ENCODE measurements at places on chromosomes 12 and 14.

DNA sequence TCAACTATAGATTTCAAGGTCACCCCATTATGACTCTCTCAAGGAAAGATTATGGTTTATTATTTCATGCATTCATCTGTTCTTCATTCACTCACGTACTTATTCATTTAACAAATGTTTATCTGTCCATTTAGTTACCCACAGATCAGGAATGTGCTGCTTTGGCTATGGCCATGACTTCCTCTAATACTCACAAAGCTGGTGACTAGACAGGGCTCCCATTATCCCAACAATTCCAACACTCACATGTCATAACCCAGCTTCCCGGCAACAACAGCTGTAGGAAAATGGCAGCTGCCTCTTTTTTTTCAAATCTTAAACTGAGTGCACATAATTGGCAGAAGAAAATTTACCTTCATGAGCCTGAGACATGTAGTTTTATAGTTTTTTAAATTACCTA lies 190.8 kb upstream of the CCDC196 start:
- no peak for DNase-seq

DNA sequence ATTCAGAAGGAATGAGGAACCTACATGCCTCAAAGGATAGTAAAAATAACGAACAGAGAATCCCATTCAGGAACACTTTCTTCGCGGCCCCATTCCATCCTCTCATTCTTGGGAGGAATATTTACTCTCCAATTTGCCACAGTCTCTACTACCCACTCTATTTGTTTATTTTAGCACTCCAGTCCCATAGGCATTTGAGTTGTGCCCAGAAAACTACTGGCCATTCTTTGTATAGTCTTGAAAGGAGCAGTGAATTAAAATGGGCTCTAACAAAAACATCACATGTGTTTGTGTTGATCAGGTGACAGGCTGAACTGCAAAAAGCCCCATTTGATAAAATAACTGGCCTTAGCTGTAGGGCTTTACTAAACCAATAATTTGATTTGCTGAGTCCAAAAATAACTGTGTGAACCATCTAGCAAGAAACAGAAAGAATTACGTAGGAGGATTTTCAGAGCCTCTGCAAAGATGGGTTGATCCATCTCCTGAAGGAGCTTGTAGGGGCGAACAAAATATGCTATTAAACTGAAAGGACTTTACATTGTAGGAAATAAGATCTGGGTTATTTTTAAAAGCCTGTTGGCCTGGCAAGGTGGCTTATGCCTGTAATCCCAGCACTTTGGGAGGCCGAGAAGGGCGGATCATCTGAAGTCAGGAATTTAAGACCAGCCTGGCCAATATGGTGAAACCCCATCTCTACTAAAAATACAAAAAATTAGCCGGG lies 142.3 kb upstream of the CPNE8 start:
- DNase-seq = peak; percentile 71

- no peak for DNase-seq
These were observed 28.1 kb downstream of the BCL7A start for GRCh38 chr12:122049827-122050226.

GRCh38 chr14:68695326-68695768 lies 97.5 kb downstream of the ZFP36L1 start:
- DNase-seq = no peak

GRCh38 chr14:28773861-28774691 lies 7.5 kb downstream of the FOXG1 start:
- peak; percentile 88 for DNase-seq

- peak; percentile 87 for DNase-seq
These were observed 746 bp downstream of the DNAI7 start for GRCh38 chr12:25194214-25194613.

DNA sequence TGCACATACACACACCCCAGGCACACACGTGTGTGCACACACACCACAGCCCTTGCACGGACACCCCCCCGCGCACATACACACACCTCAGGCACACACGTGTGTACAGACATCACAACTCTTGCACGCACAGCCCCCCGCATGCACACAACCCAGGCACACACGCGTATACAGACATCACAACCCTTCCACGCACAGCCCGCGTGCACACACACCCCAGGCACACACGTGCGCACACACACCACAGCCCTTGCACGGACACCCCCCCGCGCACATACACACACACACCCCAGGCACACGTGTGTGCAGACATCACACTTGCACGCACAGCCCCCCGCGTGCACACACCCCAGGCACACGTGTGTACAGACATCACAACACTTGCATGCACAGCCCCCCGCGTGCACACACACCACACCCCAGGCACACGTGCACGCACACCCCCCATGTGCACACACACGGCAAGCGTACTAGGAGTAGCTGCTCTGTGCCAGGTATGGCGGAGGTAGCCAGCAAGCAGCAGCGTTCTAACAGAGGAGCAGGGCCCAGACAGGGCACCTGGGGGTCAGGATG lies 18.2 kb upstream of the ANKLE2 start:
- DNase-seq = no peak

DNA sequence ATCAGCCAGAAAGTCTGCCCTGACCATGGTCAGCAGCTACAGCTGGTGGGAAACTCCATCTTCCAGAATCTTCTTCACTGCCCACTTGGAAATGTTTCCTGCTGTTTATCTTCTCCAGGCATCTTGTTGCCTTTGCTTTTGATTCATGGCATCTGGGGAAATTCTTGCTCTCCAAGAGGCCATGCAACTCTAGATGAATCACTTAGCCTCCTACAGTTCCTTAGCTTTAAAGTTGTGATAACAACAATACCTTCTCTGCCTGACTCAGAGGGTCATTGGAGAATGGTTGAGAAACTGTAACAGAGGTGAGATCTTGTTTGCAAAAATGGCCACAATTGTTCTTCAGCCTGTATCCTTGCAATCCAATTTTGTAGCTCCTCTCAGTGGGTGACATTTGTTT lies 121.0 kb upstream of the VRK1 start:
- DNase-seq = no peak

- no peak for DNase-seq
These were observed 768.8 kb upstream of the TBX3 start for GRCh38 chr12:115452751-115453281.

Measured in DMS53 (cell line).